ENCODE measurements at places on chromosomes 1 and 21.

- no peak for DNase-seq
These were observed 89.0 kb upstream of the BCAR3 start for GRCh38 chr1:93770640-93771039.

- no peak for DNase-seq
These were observed 2.5 kb upstream of the ID3 start for GRCh38 chr1:23561813-23562100.

DNA sequence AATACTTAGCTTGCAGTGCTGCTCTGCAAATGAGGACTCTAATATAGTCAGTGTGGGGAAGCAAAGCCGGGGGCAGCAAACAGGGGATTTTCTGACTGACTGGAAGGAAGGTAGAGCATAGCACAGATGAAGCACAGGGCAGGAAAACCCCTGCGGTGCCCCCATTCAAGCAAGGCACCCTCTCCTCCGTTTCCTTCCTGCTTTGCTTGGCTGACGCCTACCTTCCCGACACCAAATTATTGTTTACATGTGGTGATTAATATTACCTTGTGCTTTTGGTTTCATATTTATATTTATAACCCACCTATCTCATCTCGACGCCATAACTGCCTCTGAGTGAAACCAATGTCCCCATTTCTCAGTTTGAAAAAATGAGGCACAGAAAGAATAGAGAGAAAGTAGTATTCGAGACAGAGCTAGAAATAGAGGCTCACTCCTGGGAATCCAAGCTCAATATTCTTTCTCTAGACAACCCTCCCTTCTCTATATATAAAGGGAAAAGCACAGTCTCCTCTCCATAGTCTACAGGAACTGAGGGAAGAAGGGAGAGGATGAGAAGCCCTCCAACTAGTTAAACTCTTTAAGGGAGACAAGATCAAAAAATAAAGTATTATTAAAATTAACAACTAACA, 41.3 kb downstream of the PIK3C2B start:
- DNase-seq: no peak

DNA sequence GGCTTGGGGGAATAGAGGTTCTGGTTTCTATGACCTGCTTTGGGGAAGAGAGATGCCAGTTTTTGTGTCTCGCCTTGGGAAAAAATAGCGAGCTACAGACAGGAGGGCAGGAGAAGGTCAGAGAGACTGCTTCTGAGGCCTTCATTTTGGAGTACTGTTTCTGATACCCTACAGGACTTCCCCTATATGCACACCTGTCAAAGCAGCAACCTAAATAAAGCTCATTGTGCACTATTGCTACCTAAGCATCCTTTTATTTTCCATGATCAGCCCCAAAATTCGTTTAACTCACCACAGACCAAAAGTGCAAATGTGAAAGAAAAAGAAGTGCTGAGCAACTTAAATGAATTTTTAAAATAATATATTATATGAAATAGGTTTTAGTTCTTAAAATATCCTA, 145.6 kb upstream of the CHRM3 start:
- no peak for DNase-seq

GRCh38 chr1:206573319-206573718, 38.9 kb downstream of the EIF2D start:
- DNase-seq: no peak

GRCh38 chr1:91787919-91788318, 98.0 kb downstream of the TGFBR3 start:
- no peak for DNase-seq

- DNase-seq: no peak
These were observed 17.2 kb upstream of the SLC19A1 start for GRCh38 chr21:45559216-45560105.

All from activated CD8-positive, alpha-beta memory T cell treated with anti-CD3 and anti-CD28 coated beads for 48 hours (primary cell).